ENCODE measurements at places on chromosomes 1 and 21. TPM values are rescaled to one million over a fixed set of nuclear protein-coding genes. Genes with fewer than 3 reads are reported as not detected.

Gene NBPF6
- not detected for total RNA-seq

Gene FMO1
- total RNA-seq, result not detected

Gene ADGRL4
- total RNA-seq, result 94.5 TPM

Gene SESN2
- total RNA-seq, result 16.7 TPM

Gene SPRR2F
- total RNA-seq, result not detected

Gene LCE2B
- total RNA-seq, result not detected

Gene CD247
- total RNA-seq, result 34.5 TPM

Gene PROK1
- total RNA-seq, result 0.51 TPM

Gene HCN3
- total RNA-seq, result 1.9 TPM

Gene SLC22A15
- 16.1 TPM for total RNA-seq

Gene ADAMTS4
- total RNA-seq, result 23.2 TPM

Gene ANXA9
- total RNA-seq, result 0.70 TPM

Gene TIAM1
- 13.3 TPM for total RNA-seq

Gene OR2L3
- 0.79 TPM for total RNA-seq

Gene F13B
- total RNA-seq, result not detected

Gene SPRR5
- total RNA-seq, result not detected

Gene LYPD8
- total RNA-seq, result not detected

Gene FCRL1
- 136 TPM for total RNA-seq

Gene PRDM16
- total RNA-seq, result 1.6 TPM

Gene FAM76A
- 15.5 TPM for total RNA-seq

Gene UBR4
- total RNA-seq, result 147 TPM

Gene CA6
- total RNA-seq, result not detected

Gene TRIM58
- 5.9 TPM for total RNA-seq

Gene CRABP2
- 4.8 TPM for total RNA-seq

Gene FAM78B
- 2.8 TPM for total RNA-seq

Gene KIAA1614
- total RNA-seq, result 4.8 TPM

Gene ARID4B
- 71.4 TPM for total RNA-seq

Gene C1orf141
- not detected for total RNA-seq

Gene KCNN3
- total RNA-seq, result 8.3 TPM

Gene SLAMF9
- not detected for total RNA-seq

Gene MYBPH
- not detected for total RNA-seq

Gene MPZ
- total RNA-seq, result 6.8 TPM

Gene CYP4Z1
- total RNA-seq, result not detected

Gene C1orf116
- total RNA-seq, result 0.27 TPM

Gene EFNA1
- total RNA-seq, result 18.7 TPM

Gene RNU1-3
- 8,035 TPM for total RNA-seq

Gene OR2T1
- not detected for total RNA-seq

Gene PGLYRP3
- total RNA-seq, result not detected

Gene TMEM269
- 0.23 TPM for total RNA-seq

Gene AMY1A
- not detected for total RNA-seq

Gene CFHR4
- total RNA-seq, result 0.40 TPM

Gene OVAAL
- total RNA-seq, result not detected

Gene HES3
- not detected for total RNA-seq

Gene CA14
- not detected for total RNA-seq

Gene PTPRC
- total RNA-seq, result 453 TPM

Gene KIFAP3
- total RNA-seq, result 20.2 TPM

Gene SV2A
- total RNA-seq, result 1.3 TPM

Gene CBS
- total RNA-seq, result 10.9 TPM

Gene ESRRG
- total RNA-seq, result 11.9 TPM

Gene MDM4
- 112 TPM for total RNA-seq

Gene TMEM63A
- 121 TPM for total RNA-seq

Gene MYBPHL
- not detected for total RNA-seq
